ENCODE measurements at places on chromosomes 13 and 19. TPM values are rescaled to one million over a fixed set of nuclear protein-coding genes. Genes with fewer than 3 reads are reported as not detected.

Gene LILRA1
- not detected for total RNA-seq

Gene SEMA6B
- total RNA-seq, result 43.7 TPM

Gene NUDT15
- total RNA-seq, result 14.6 TPM

Gene SYT3
- total RNA-seq, result 0.15 TPM

Gene EDNRB
- total RNA-seq, result 1.4 TPM

Gene CDX2
- 0.33 TPM for total RNA-seq

Gene DCUN1D2
- 23.9 TPM for total RNA-seq

Gene PLK5
- total RNA-seq, result 1.1 TPM

Gene ZNF878
- total RNA-seq, result not detected

GRCh38 chr13:111570911-111571310 is 250.5 kb downstream of the TEX29 start:
- DNase-seq, result no peak

GRCh38 chr13:40940841-40941240 is 78.3 kb downstream of the ELF1 start:
- no peak for DNase-seq

DNA sequence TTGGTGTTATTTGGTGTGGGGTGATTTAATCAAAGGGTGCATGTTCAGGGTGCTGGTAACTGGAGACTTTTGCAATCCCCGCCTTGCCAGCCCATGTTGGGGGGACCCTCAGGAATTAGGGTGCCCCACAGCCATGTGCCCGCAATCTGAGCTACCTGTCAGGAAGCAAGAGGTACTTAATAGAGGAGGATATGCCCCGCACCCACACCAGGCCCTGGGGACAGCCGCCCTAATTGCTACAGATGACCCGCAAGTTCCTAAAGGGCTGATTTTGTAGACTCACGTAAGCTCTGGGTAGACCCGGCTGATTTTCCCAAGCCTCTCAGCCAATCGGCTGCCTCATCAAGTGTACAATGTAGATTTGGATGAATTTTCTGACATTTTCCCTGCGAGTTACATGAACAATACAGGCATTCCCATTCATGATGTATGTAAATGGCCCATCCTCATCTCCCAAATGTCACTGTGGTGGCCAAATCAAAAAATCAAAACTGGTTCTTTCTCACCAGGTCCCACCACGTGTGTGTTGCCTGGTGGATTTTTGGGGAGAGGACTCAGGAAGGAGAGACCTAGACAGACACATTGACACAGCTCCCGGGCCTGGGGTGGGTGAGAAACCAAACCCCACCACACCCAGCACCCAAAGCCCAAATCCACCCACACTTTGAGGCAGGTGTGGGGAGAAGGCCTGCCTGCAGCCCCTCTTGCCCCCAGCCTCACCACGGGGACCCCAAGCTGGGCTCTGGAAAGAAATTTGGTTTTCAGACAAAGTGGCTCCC is 119.2 kb upstream of the SPACA7 start:
- no peak for DNase-seq

GRCh38 chr13:76214001-76214400 is 577.9 kb downstream of the LMO7 start:
- no peak for DNase-seq

DNA sequence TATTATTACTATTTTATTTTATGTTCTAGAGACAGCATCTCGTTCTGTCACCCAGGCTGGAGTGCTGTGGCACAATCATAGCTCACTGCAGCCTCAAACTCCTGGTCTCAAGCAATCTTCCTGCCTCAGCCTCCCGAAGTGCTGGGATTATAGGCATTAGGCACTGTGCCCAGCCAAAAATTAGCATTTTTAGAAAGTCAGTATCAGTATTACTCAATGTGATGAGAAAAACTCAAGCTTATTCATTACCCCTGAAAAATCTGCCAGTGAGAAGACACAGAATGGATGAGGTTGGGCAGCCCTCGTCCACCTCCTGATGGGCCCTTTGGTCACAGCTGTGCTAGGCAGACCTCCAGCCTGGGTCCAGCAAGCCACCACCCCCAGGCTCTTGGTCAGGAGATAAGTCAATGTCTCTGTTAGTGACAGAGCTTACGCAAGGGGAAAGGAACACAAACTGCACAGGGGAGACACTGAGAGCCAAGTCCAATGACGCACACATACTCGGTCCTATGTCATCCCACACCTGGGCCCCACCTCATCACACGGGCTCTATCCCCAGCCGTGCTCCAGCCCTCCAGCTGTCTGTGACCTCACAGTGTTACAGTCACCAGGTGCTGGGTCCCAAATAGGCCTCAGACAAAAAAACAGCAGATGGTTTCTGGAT is 19.8 kb downstream of the PEPD start:
- no peak for DNase-seq

GRCh38 chr13:100443998-100444328 is 144.6 kb downstream of the GGACT start:
- DNase-seq, result no peak

- no peak for DNase-seq
Observed at GRCh38 chr13:19587635-19588300, 26.4 kb upstream of the TPTE2 start.

DNA sequence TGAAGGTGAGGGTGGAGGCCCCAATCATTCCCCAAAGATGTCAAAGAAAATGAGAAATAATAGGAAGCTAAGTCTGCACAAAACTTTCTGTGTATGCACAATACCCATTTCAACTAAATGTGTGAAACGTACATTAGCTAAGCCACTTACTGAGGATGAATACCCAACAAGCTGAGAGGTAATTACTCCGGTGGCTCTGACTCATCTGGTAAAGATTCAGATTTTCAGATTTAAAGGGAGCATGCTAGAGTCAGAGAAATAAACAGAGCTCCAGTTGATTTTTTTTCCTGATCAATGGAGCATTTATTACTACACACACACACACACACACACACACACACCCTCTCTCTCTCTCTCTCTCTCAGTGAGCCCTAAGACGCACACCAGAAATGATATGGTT is 194.8 kb upstream of the ARGLU1 start:
- DNase-seq, result no peak

GRCh38 chr19:3084943-3085342 is 9.2 kb upstream of the GNA11 start:
- DNase-seq, result no peak

GRCh38 chr13:38951525-38952313 is 38.9 kb downstream of the STOML3 start:
- no peak for DNase-seq

DNA sequence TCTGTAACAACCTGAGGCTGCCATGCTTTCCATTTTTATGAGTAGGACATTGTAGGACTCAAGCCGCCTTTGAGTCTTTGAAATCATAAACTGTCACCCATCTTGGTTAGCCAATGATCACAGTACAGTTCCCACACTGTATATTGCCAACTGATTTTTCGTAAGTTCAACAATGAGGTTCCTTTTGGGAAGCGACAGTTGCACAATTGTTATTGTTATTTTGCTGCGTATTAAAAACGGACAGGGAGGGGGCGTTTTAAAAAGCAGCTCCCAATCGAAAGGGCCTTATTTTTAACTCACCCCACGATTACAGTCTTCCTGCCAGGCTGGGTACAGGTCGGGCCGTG is 601 bp downstream of the SLC46A3 start:
- DNase-seq, result no peak

GRCh38 chr19:36051637-36052036 is 2.4 kb downstream of the THAP8 start:
- no peak for DNase-seq

GRCh38 chr19:19209372-19209771 is 2.4 kb upstream of the NCAN start:
- DNase-seq, result no peak

- DNase-seq, result no peak
Observed at GRCh38 chr13:104065328-104065727, 999.1 kb upstream of the SLC10A2 start.

DNA sequence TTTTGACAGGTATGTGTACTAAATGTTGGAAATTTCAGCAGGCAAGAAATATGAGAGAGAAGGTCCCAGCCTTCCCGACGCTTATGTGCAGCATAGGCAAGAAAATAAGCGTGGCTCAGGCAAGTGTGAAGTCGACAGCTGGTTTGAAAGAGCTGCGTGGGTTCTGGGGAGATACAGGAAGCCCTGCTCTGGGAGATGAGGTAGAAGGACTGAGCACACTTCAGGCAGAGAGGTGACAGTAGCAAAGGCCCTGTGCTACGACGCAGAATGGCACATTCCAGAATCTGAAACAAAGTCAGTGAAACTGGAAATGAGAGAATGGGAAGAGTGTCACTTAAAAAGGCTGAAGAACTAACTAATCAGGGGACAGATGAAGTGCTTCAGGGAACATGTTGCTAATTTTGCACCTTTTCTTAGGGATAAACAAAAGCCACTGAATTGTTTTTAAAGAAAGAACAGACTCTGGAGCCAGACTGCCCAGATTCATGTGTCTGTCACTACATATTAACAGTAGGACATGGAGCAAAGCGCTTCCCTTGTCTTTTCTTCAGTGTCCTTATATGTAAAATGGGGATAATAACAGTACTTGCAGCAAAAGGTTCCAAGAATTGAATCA is 160.1 kb downstream of the SPRY2 start:
- no peak for DNase-seq

DNA sequence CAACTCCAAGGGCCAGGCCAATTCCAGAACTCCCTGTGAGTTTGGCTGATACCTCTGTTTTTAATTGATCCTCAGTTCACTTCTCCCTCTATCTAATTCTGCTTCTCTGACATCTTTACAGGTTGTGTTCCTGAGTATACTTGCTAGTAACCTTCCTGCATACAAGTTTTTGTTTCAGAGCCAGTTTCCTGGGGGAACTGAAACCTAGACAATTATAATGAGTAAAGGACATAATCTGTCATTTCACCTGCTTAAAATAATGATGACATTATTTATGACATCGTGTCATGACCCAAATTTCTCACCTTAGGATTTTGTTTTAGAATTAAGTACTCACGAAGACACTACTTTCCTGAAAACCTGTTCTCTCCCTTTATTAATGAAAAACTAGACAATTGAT is 12.5 kb upstream of the MYCBP2 start:
- no peak for DNase-seq

GRCh38 chr13:60893801-60894200 is 496.8 kb downstream of the TDRD3 start:
- DNase-seq, result no peak

- no peak for DNase-seq
Observed at GRCh38 chr13:28744656-28745055, 25.9 kb upstream of the SLC46A3 start.

DNA sequence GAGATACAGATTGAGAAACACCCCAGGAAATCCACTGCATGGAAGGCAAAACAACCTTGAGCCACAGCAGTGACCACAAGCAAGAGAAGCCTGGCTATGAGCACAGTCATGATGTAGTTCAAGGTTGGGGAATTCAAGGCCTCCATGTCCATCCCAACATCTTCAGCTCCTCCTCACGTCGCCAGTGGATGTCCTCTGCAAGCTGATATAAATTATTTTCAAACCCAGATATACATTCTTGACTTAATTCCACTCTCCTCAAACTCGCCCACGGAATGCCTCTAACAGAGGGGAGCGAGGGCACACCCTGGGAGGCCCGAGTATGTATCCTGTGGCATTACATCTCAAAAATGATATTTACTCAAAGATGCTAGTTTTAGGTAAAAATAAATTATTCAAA is 105.5 kb downstream of the SHISA2 start:
- no peak for DNase-seq

DNA sequence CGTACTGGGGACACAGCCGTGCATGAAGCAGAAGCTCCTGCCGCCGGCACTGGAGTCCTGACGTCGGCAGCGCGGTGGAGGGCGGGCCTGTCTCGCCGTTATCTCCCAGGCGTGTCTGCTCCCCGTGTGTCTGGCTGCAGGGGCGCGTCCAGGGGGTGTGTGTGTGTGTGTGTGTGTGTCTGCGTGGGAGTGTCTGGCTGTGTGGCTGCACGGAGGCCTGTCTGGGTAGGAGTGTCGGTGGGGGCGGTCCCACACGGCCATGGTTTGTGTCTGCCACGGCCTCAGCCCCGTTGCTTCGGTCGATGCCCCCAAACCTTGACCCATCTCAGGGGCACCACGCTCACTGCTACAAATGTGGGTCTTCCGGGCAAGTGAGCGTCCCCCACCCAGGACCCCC is 18.3 kb downstream of the ARID3A start:
- no peak for DNase-seq

- DNase-seq, result peak; percentile 71
Observed at GRCh38 chr19:33302974-33303790, 848 bp upstream of the CEBPA start.

- peak; percentile 73 for DNase-seq
Observed at GRCh38 chr19:33905473-33905936, 108.8 kb downstream of the KCTD15 start.

- DNase-seq, result no peak
Observed at GRCh38 chr13:51734786-51735185, 69.2 kb downstream of the DHRS12 start.

DNA sequence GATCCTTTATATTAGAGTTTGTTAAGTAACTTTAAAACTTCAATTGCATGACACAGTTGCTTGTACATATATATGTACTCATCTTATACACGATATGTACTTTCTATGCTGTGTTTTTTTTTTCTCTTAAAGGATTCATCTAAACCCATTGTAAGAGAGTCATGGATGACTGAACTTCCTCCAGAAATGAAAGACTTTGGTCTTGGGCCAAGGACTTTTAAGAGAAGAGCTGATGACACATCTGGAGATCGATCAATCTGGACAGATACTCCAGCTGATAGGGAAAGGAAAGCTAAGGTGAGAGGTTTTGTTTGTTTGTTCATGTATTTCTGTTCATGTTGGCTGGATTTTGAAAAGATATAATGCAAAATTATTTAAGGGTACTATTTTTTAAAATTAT is 26.0 kb downstream of the GPALPP1 start:
- DNase-seq, result no peak

DNA sequence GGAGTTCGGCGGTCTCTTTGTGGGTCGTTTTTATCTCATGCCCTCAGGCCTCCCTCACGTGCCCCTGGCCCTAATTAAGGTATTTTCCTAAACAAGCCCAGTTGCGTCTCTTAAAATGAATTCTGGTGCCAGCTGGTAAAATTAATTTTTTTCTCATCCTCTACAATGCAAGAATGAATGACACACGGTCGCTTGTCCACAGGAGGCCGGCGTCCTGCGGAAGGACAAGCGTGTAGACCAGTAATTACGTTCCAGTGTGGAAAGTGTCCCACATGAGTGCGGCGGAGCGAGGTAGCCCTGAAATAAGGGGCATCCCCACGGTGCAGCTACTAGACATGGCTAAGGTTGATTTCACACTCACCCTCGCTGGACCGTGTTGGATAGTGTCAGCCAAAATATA is 34.5 kb upstream of the NDUFS7 start:
- no peak for DNase-seq

GRCh38 chr19:58351558-58351878 is 1.8 kb downstream of the A1BG start:
- no peak for DNase-seq
